ENCODE measurements at places on chromosomes 13 and 19.

DNA sequence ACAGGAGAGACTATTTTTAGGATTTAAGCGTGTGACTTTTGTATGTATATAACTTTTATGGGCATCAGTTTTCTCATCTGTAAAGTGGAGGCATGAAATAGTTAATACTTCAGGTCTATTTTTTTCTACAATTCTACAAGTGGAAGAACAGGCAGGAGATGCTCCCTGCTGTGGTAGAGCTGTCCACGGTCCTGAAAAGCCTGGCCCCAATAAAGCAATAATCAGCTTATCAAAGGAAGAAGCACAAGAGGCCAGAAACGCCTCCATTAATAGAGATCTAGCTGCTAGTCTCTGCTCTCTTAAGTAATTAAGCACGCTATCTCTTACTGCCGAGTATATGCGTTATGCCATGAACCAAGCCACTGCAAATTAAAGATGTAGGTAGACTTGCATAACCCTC lies 28.0 kb upstream of the WASF3 start:
- peak; percentile 25 for DNase-seq

DNA sequence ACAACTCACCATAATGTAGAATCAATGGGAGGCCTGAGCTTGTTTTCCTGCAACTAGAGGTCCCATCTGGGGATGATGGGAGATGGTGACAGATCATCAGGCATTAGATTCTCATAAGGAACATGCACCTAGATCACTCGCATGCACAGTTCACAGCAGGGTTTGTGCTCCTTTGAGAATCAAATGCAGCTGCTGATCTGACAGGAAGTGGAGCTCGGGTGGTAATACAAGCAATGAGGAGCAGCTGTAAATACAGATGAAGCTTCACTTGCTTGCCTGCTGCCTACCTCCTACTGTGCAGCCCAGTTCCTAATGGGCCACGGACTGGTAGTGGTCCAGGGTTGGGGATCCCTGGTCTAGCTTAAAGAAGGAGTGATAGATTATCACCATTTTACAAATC lies 33.0 kb downstream of the KPNA3 start:
- no peak for DNase-seq

GRCh38 chr13:39897636-39898035 lies 242.2 kb downstream of the COG6 start:
- no peak for DNase-seq

DNA sequence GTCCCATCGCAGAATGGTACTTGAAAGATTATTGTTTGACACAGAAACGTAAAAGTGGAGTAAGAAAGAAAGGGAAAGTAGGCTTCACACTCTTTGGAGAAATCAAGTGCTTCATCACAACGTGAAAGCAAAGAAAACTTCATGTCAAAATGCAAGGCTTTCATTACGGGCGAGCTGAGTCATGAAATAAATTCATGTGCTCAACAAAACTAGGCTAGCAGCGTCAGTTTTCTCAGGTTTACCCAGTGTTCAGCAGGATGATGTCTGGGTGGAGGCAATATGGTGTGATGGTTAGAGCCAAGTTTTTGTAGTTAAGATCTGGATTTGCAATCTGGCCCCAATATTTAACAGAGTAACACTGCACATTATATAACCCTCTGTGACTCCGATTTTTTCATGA lies 128.0 kb downstream of the TRPC4 start:
- no peak for DNase-seq

- DNase-seq, result no peak
These were observed 101.0 kb downstream of the SLC7A1 start for GRCh38 chr13:29494520-29494919.

DNA sequence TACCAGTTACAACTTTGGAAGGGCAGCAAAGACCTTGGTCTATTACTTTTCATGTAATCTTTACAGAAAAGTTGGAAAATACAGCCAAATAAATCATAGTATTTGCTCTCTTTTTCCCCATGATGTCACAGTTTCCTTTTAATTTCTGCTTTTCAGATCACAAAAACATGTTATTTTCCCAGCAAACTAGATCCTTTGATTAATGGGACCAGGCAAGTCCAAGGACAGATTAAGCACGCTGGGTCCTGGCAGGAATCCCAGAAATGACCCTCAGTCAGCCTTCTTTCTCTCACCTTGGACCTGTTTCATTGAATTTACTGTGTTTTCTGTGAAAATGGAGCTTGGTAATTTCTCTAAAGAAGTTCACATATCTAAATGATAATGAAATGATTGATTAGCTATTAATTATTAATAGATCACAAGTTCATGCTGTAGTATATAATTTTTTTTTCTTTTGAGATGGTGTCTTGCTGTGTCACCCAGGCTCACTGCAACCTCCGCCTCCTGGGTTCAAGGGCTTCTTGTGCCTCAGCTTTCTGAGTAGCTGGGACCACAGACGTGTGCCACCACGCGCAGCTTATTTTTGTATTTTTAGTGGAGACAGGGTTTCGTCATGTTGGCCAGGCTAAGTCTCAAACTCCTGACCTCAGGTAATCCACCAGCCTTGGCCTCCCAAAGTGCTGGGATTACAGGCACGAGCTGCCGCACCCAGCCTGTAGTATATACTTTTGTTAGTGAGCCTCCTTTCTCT lies 16.0 kb downstream of the SPATA13 start:
- DNase-seq, result no peak

All from activated naive CD4-positive, alpha-beta T cell treated with anti-CD3 and anti-CD28 coated beads, Interleukin-2, amount 50 U/mL, for 16 hours (primary cell).